CD4-positive, alpha-beta T cell treated with Interleukin-4 for 4 hours (primary cell): ENCODE measurements at places on chromosomes 3 and 15.

- DNase-seq = no peak
These were observed 41.2 kb downstream of the CCDC12 start for GRCh38 chr3:46935168-46935858.

GRCh38 chr3:4977853-4978203, 1.4 kb upstream of the BHLHE40 start:
- DNase-seq = peak; percentile 70

- no peak for DNase-seq
These were observed 312.7 kb downstream of the MFSD1 start for GRCh38 chr3:159114582-159114981.

- DNase-seq = no peak
These were observed 767 bp downstream of the WDR48 start for GRCh38 chr3:39052583-39052982.

- DNase-seq = no peak
These were observed 92.3 kb upstream of the P2RY1 start for GRCh38 chr3:152742368-152743347.

DNA sequence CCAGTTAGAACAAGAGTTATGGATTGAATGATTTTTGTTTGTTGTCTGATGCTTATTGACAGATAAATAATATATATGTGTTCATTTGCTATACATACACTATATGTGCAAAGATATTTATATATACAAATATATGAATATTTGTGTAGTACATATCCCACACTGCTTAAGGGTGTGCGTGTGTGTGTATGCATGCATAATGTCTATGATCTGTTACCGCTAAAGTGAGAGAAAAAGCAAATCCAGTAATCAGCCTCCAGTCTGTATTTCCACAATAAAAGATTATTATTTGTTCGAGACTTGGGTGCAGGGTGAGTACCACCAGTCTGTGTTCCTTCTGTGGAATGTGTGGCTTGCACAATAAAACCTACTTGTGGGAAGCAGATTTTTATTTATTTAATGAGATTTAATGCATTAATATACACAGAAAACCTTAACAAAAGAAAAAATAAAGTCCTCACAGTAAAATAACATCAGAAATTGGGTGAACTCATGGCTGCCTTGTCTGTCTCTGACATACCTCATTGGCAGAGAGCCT, 366.0 kb upstream of the TBL1XR1 start:
- no peak for DNase-seq

DNA sequence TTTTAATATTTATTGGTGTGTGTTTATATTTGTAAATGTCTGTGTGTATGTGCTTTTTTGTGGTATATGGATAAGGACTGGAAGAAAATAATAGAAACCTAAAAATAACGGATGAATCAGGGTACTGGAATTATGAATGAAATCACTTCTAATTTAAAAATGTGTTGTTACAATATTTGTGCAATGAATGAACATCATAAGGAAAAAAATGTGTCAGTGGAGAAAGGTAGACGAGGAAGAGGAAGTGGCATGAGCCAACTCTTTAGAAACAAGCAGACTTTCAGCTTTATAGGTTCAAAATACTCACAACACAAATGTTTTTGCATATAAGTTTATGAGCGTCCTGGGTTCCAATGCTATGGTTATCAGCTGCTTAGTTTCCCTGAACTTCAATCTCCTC, 59.4 kb downstream of the SOX2 start:
- DNase-seq = no peak

DNA sequence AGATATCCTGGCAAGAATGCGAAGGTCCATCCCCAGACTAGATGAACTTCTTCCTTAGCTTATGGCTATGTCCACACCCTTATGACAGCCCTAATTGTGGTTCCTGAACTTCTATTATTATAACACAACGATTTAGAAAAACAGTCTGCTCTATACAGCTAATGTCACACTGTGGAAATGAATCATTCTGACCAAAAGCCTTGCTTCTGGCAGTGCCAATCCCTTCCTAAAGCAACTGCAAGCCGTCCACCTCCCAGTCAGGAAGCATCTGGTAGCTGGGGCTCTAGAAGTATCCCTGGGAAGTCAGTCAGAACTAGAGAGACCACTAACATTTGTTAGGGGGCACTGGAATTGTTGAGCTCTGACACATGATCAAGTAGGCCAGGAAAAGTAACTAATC, 45.0 kb downstream of the MYO5A start:
- no peak for DNase-seq

DNA sequence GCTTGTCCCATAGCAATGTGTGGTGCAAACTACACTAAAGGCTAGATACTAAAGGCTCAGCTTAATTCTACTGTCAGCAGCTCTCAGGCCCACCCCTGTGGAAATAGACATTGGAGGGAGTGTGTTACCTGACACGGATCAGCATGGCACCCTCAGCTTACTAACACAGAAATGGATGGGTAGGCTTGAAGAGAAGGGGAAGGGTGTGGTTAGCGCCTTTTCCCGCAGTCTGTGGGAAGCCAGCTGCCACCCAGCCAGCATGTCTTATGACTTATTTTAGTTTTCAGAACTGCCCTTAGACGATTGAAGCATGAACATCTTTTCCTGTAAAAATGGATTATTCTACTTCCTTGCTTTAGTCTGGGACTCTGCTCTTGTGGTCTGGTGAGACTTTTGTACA, 25.8 kb upstream of the ADPGK start:
- peak; percentile 45 for DNase-seq

- no peak for DNase-seq
These were observed 74.7 kb downstream of the DZIP3 start for GRCh38 chr3:108664266-108664665.

- DNase-seq = no peak
These were observed 13.6 kb downstream of the LMOD3 start for GRCh38 chr3:69108811-69109210.

DNA sequence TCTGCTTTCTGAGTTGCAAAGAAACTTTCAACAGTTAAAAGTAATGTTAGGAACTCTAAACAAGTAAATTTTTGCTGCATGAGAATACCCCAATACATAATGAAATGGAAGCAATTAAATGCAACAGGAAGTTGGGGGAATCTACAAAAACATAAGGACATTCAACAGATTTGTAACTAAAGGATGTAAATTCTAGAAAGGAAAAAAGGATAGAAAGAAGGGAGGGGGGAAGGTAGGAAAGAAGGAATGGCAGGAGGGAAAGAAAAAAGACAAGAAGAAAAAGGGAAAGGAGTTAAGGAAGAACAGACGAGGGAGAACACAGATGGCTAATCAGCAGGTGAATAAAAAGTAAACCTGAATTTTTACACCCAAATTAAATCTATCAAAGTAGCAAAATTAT, 22.3 kb upstream of the ANP32A start:
- no peak for DNase-seq

GRCh38 chr3:66372681-66373350, 128.0 kb downstream of the LRIG1 start:
- peak; percentile 49 for DNase-seq

DNA sequence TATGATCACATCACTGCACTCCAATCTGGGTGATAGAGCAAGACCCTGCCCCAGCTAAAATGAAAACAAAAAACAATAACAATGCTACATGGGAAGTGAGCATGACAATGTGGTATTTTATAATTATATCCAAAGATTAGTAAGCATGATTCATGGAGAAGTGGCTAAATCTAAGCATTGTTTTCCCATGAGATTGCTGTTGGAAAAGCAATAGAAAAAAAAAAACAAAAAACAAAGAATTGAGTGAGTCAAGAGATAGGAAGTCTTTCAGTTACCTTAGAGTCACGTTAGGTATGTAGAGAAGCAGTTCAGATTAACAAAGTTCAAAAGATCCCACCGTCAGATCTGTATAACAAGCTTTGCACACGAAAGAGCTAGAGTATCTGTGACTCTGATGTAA, 210.3 kb upstream of the CNTN6 start:
- no peak for DNase-seq

DNA sequence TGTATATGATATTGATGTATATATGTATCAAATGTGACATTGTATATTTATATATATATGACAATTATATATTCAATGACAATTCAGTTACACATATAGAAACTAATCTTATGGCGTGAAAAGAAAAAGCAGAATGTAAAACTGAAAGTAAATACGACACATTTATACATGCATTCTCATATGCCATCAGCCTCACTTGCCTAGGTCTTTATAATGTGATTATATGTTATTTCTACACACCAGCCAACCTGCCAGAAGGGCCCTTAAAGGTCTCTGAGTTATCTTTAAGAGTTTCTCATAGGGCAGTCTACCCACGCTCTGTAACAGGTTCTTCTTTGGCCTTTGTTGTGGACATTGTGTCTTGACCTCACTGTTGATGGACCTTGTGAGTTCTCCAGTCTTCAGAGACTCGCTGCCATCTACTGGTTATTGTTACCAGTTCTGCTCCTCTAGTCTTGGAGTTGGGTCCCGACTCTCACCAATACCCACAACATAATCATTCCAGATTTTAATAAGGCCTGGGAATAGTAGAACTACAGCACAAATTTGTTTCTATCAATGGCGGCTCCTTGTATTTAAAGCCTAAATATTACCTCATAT, 371.5 kb upstream of the GOLIM4 start:
- DNase-seq = no peak

GRCh38 chr3:17584066-17584465, 158.4 kb downstream of the TBC1D5 start:
- DNase-seq = no peak

DNA sequence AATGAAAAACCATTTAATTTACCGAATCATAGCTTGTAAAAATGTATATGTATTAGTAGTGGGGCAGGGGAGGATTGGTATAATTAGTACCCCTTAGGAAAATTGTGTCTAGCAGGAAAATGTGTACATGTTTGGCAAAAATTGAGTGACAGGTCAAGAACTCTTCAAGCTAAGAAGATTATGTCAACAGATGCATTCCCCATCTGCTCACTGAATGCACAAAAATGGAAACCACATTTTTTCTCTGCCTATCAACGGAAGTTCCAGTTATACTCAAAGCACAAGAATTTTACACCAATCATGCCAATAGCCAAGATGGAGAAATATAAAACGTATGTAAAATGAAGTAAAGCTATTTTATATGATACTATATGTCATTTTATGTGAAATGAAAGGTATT, 377.8 kb downstream of the KCNH8 start:
- no peak for DNase-seq

DNA sequence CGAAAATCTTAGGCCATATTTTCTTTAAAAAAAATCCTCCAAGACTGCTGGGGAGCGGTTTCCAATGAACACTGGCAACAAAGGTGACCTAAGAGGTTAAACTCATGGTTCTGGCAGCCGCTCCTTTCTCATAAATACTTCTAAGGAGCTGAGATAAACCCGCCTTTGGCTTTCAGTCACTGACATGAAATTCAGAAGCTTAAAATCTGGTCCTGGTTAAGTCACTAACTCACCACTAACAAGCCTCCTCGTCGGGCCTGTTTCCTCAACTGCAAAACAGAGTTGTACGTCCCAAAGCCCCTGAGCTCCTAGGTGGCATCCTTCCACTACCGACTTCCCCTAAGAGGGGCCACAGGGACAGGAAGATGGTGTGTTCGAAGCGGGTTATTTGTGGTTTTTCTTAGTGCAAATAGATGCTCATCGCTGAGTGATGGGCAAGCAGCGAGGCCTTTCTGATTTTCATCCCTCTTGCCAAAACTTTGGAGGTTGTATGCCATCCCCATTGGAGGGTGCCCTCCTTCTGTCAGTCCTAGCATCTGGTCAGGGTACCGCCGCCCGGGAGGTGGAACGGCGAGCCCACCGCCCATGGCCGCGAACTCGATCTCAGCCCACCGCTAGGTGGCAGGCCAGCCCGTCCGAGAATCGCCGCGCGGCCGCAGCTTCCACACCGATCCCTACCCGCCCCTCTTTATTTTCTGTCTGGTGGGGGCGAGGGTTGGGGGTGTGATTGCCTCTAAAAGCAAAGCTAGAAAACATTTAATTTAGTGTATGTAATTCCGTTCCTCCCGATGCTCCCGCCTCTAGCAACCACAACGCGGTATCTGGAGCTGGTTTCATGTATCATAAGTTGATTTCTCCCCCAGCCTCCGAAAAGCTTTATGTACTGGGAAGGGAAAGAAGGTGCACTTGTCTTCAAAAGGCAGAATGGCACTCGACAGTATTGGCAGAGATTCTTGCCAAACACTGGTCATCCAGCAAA, 4.6 kb downstream of the BCL6 start:
- DNase-seq = peak; percentile 53

DNA sequence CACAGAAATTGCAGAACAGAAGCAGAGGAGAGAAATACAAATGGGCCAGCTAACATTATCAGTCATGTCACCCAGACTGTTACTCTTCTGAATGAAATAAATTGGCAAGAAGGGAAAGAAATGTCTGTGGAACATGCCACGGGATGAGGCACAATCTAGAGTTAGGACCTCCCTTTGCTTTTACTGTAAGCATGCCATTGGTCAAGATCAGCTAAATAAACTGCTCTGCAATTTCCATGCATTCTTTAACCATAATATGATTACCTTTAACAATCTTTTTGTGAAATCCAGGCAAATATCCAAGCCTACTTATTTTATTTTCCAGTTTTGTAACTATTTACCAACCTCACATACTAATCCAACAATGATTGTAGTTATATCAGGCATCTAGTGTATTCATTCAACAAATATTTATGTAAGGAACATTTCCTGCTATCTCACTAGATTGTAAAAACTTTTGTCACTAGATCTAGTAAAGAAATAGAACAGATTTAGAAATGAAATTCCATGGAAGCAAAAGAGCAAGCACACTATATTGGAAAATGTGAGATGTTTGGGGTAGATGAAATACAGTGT, 383.4 kb downstream of the MECOM start:
- DNase-seq = no peak

GRCh38 chr15:71312194-71312708, 197.0 kb downstream of the THSD4 start:
- DNase-seq = no peak
